ENCODE measurements at places on chromosomes 2 and 18.

GRCh38 chr2:206004004-206004693, 81.8 kb downstream of the INO80D start:
- DNase-seq = no peak

DNA sequence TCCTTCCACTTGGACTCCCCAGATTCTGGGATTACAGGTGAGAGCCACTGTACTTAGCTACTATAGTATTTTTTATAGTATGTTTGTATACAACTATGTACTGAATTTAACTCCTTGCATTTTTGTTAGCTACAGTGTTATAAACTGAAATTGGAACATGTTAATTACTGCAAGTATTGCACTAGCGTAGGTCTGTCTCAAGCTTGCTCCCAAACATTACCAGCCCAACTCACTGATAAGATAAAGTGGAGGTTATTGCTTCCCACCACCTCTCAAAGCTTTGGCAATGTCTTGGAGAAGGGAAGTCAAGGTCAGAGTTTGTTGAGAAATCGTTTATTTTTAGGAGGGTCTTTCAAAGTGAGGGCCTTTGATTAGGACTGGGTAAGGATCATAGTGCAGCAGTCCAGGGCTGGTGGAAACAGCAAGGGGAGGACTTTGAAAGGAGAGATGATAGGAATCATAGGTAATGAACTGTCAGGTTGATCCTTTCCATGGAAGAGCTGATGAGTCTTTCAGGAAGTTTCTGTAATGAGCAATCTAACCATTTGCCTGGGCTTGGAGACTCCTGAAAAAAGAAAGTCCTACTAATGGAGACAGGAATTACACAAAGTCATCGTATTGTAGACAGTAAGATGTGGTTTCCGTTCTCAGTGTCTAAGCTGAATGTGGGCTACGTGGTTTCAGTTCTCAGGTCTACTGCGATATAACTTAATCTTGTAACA, 257.1 kb downstream of the MYO3B start:
- DNase-seq = no peak

- DNase-seq = no peak
Measured at GRCh38 chr2:109196081-109196875, 67.3 kb downstream of the SH3RF3 start.

- DNase-seq = no peak
Measured at GRCh38 chr2:72090781-72091482, 56.7 kb downstream of the CYP26B1 start.

DNA sequence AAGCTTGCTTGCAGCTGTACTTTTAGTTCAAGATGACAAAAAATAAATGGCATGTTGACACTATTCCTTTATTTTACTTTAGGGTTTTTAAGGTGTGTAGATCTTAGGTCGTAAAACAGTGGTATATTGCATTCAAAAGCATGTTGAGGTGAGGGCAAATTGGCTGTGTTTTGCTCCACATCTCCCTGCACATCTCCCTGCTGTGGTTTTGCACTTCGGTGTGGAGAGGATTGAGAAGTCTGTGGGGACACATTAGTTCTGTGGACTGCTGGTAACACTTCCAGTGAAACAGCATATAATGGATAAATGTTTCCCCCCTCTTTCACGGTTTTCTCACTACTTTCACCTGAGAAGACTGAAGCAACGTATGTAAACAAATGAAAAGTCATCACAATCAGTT, 25.1 kb downstream of the C2orf74 start:
- no peak for DNase-seq

GRCh38 chr2:168703926-168704325, 98.5 kb upstream of the NOSTRIN start:
- DNase-seq = no peak

DNA sequence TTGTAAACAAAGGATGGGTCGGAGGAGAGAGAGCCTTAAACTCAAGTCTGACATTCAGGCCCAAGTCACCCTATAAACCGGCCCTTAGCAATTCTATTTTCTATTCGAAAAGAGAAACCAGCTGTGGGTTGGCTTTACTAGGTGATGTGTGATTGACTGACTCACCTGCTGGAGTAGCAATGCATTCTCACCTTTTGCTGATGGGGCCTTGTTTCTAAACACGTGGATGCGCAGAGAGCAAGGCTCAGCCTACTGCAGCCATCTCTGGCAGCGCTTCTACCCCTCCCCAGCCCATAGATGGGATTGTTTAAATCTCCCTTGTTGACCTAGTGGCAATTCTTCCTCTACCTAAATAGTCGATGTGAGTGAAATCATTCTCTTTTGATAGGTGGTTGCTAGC, 138.5 kb downstream of the MEIS1 start:
- DNase-seq = no peak

- no peak for DNase-seq
Measured at GRCh38 chr2:178297091-178297411, 102.7 kb downstream of the OSBPL6 start.

- no peak for DNase-seq
Measured at GRCh38 chr2:217552081-217552480, 450.7 kb downstream of the TNS1 start.

DNA sequence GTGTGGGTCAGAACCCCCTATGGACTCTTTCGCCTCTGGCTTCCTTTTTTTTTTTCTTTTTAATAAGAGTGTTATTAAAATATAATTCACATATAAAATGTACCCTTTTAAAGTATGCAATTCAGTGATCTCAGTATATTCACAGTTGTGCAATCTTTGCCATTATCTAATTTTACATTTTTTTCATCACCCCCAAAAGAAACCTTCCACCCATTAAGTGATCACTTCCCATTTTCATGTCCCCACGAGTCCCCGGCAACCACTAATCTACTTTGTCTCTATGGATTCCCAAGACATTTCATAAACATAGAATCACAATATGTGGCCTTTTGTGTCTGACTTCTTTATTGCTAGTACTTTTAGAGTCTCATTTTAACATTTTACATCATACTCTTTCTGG, 38.7 kb upstream of the ANXA4 start:
- no peak for DNase-seq

DNA sequence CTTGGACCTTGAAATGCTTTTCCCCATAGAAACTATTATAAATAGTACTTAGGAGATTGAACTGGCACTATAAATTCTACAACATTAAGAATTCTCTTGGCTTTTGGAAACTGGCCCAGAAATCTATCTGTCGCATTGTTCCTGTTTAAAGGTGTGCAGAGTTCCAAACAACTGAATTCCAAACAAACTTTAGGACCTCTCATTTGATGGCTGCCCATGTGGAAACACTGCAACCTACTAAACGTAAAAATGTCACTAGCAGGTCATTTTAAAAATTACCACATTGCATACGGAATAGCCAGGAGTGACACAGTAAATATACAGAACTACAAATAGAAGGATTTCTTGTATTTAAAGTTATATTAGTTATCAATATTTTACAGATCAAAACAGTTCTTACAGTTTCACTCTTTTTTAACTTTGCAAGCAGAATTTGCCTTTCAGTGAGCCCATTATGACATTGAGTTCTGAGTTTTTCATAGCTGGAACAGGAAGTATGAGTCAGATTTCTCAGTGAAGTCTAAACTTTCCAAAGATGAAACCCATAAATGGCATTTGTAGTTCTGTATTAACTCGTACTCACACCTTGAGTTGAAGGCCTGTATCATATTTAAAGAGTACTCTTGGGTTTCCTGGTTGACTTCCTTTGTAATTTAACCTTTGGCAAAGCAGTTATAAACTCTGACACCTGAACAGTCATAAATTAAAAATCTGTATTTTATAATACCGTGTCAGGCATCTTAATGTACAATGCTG, 142.3 kb upstream of the BOD1L2 start:
- DNase-seq = peak; percentile 30

- DNase-seq = no peak
Measured at GRCh38 chr2:218476676-218477075, 57.8 kb downstream of the VIL1 start.

GRCh38 chr2:30828586-30828985, 21.3 kb upstream of the CAPN13 start:
- no peak for DNase-seq

GRCh38 chr2:10741139-10741538, 19.7 kb downstream of the ATP6V1C2 start:
- DNase-seq = no peak

DNA sequence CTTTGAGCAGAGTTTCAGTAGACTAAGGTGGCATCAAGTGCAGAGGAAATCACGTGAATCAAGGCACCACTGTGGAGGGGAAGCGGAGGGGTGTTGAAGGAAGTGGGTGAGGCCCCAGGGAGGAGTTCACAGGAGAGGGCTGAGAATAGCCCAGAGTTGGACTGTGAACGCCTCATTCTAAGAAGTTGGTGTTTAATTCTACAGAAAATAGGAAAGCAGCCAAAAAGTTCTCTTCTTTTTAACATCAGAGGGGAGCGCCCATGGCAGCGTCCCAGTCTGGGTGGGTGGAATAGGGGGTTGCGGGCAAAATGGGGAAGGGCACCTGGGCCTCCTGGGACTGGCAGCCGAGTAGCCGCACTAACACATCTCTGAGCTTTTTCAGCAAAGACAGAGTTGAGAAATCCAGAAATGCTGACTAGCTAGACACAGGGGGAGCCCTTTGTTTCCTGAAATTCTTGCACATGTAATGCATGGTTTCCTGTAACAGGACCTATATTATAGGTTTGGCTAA, 97.0 kb downstream of the NEB start:
- DNase-seq = peak; percentile 63

DNA sequence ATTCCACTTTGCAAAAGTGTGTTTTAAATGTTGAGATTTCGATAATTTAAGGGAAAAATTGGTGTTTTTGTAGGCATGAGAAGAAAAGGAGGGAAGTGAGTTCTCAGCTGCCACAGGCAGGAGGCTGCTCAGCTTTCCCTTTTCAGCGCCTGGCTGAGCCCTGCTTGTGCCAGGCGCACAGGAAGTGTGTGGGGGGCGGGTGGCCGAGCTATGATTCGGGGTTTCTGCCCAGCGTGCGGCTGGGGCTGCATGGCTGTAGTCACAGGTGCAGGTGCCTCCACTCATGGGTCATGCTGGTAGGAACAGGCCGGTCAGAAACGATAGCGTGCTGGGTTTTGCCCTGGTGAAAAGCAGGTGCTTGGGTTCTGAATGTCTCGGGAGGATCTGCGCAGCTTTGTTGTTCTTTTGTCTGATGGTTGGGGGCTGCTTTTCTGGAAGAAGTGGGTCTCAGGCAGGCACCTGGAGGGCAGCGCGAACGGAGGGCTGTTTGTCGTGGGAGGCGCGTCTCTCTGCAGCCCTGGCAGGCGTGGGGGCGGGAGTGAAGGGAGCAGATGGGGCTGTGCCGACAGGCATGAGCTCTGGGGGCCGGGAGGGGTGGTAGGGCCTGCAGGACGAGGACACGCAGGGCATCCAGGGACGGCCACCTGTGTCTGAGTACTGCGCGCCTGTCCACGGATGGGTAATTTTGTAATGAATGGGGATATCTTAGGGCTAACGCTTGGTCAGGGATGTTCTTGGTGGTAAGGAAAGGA, 2.1 kb downstream of the KCNG2 start:
- no peak for DNase-seq

- DNase-seq = no peak
Measured at GRCh38 chr18:33699372-33699771, 121.4 kb downstream of the ASXL3 start.

- DNase-seq = no peak
Measured at GRCh38 chr2:20617081-20617575, 33.8 kb downstream of the HS1BP3 start.

GRCh38 chr18:75132098-75132870, 76.7 kb downstream of the PTGR3 start:
- DNase-seq = no peak

GRCh38 chr2:233572468-233572867, 5.9 kb upstream of the USP40 start:
- no peak for DNase-seq

DNA sequence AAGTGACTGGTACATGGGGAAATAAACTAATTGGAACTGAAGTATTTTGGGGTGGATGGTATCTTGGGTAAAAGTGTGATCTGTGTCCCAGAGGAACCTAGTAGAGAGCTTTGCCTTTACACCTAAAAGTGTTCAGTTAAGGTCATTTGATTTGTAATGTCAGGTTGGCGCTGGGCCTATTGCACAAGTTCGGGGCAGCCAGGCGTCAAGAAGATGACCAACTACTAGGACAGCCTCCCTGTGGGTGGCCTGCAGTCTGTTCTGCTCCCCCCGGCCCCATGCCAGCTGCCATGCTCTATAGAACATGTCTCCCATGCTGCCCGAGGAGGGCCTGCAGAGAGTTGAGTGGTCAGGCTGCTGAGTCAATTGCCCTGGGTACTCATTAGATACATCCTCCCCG, 10.1 kb downstream of the RRM2 start:
- DNase-seq = no peak

DNA sequence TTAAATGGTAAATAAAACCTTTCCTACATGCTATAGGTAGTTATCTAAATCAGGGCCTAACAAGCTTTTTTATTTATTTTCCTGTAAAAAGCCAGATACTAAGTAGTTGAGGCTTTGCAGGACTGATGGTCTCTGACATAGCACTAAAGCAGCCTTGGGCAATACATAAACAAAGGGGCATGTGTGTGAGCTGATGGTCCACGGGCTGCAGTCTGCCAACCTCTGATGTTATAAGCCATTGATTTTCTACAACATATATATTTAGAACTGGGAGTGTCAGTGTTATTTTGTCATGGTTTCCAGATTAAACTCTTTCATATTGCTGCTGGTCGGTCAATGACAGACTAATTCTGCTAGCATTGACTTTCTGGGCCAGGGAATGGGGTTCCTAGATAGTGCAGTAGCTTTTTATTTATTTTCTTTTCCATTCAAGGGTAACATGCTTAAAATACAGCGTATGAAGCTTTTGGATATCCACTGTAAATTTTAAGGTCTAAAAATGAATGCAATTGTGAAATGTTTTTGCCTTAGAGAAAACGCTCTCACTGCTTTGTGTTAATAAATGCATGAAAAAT, 134.0 kb downstream of the NEDD4L start:
- no peak for DNase-seq

DNA sequence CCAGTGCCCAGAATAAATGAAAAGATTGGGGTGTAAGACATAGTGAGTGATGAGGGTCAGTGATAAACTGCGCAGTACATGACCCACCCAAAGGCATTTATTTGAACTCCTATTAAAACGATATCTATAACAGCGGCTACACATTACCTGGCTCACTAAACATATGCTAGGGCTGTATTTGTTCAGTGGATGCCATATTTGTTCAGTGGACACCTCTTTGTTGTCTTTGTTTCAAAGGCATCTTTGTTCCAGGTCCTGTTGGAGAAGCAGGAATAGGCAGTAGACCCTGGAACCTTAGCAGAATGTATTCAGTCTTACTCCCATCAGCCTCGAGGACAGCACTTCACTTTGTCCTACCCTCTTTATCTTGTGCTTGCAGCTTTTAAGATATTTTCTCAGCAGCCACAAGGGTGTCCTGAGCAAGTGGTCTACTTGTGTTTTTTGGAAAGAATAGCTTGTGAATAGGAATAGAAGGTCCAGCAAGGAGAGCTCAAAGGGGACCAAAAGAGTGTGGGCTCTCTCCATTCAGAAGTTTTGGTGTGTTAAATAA, 650.8 kb upstream of the FANCL start:
- DNase-seq = no peak

- no peak for DNase-seq
Measured at GRCh38 chr18:48904091-48904490, 46.7 kb downstream of the SMAD7 start.

DNA sequence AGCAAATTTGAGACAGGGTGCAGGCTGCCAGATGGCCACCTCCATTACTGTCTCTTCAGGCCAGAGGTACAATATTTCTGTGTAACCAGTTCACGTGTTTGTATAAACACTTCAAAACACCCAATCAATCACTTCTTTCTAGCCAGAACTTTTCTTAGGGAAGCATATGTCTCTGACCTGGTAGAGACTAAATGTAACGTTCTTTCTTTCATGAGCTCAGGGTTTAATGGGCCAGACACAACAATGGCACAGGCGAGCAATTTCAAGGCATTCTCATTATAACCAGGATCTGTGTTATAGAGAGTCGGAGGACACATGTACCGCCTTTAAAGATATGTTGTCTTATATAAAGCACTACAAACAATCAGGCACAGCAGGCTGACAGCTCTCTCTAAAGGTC, 1846.4 kb upstream of the PIK3C3 start:
- DNase-seq = no peak

Data from CD4-positive, alpha-beta T cell treated with Interleukin-4 for 1 hour (primary cell).